Right atrium auricular region (tissue), 2 donors: ENCODE measurements at places on chromosomes 13 and 19. TPM values are rescaled to one million over a fixed set of nuclear protein-coding genes. Genes with fewer than 3 reads are reported as not detected.

DNA sequence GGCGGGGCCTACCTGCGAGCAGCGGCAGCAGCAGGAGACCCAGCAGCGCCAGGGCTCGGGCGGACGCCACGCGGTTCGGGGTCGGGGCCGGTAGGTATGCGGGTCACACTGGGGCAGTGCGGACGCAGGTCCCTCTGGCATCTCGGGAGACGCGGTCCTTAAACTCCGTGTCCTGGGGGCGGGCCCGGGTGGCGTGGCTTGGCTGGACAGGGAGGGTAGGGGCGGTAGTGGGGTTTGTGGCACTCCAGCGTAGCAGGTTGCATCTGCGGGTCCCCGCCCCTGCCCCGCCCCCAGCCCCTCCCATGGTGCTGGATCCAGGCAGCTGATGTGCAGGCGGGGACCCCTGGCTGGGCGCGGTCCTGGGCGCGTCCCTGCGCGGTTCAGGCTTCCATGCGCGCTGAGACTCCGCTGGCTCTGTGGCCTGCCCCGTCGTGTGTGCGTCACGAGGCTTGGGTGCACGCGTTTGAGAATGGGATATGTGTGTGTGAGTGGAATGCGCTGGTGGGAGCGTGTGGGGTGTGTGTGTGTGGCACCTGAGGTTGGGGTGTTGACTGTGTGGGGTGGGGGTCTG lies 96.1 kb downstream of the WTIP start:
- DNase-seq: no peak

DNA sequence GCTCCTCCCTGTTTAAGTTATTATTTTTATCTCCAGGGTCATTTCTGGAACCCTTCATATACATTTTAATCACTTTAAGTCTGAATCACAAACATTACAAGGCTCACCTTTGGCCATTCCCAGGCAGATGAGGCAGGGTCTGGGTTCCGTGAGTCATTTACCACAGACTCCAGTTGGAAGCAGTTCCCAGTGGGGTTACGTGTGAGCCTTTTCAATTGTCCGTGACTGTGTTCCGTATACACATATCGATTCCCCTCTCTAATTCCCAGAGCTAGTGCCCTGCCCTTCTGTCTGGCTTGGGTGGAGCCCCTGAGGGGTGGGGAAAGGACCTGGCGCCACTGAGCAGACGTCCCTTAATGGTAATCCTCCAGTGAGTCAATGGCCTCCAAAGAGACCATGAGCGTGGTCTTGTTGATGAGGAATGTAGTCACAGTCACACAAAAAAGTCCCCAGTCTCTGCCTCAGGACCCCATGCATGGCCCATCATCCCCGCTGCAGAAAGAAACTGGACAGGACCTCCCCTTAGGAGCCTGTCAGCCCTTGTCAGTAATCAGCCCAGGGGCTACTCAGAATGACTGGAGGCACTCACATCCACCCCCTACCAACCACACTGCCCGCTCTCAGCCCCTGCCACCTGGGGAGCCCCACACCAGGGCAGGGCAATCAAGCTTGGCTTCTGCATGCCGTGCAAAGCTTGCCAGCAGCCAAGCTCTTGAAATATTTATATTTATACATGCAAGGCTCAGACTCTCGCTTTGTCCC lies 144.4 kb downstream of the ZIC5 start:
- no peak for DNase-seq

- no peak for DNase-seq
Measured at GRCh38 chr13:106657104-106657503, 89.2 kb upstream of the ARGLU1 start.

ASF1B gene
- total RNA-seq: 0.43 TPM

RNASEH2A gene
- total RNA-seq: 3.1 TPM

IL12RB1 gene
- 0.22 TPM for total RNA-seq

SERTM1 gene
- total RNA-seq: 0.98 TPM
